ENCODE measurements at places on chromosomes 1 and 21. TPM values are rescaled to one million over a fixed set of nuclear protein-coding genes. Genes with fewer than 3 reads are reported as not detected.

KCND3 gene
- 25.6 TPM for total RNA-seq

ZNF648 gene
- total RNA-seq: not detected

RNPC3 gene
- 25.7 TPM for total RNA-seq

RPE65 gene
- not detected for total RNA-seq

C1orf115 gene
- 10.3 TPM for total RNA-seq

All from right cardiac atrium (tissue), 5 donors.